ENCODE measurements at places on chromosomes 7 and 10.

DNA sequence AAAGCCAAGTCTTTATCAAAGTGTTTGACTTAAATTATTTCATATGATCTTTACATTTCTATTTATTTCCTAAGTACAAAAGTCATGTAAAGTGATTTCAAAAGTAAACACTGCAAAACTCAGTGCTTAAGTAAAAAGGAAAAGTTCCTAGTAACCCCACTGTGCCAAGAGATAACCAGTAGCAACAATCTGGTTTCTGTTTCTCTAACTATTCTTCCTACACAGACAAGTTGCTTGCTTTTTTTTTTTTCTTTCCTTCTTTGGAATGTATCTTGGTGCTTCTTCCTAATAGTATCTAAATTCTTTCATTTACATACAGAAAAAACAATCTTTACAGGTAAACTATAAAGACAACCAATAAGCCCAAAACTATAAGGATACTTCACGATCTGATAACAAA, 3.1 kb downstream of the JCAD start:
- DNase-seq = no peak

DNA sequence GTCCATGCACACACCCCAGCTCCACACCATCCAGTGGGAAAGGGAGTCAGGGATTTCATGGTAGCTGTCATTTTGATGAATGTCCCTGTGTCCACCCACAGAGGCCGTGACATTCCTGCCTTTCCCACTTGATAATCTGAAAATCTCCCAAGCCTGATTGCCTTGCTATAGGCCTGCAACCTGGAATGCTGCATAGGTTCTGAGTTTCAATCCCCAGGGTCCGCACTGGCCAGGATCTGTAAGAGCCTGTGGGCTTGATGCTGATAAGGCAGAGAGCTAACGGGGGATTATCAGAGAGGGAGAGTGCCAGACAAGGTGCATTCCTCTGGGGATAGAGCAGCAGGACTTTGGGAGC, 57.5 kb downstream of the RBM20 start:
- no peak for DNase-seq

- DNase-seq = peak; percentile 61
Observed at GRCh38 chr7:28573651-28574301, 161.5 kb downstream of the CREB5 start.

GRCh38 chr7:27189997-27190748, 5.1 kb upstream of the HOXA11 start:
- no peak for DNase-seq

- DNase-seq = no peak
Observed at GRCh38 chr10:7986851-7987250, 67.6 kb upstream of the GATA3 start.

DNA sequence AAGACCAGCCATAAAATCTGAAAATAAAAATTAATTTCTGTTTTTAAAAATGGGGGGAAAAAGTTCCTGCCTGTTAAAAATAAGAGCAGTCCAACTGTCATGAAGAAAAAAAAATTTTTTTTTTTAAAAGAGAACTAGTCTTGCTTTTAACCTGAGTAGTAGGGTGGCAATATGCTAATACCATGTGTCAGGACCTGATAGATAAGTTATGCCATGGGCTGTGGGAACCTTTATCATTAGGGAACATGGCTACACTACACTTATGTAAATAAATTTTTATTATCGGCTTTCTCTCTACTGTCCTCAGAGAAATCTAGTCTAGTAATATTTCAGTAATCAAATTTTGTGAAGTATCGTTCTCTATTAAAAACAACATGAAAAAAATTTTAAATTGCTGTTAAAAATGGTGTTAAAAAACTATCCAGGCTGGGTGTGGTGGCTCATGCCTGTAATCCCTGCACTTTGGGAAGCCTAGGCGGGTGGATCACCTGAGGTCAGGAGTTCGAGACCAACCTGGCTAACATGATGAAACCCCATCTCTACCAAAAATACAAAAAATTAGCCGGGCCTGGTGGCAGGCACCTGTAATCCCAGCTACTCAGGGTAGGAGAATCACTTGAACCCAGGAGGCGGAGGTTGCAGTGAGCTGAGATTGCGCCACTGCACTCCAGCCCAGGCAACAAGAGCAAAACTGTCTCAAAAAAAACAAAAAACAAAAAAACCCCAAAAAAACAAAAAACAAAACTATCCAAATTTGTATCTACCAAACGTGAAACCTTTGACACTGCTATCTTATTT, 20.7 kb downstream of the NT5C3A start:
- DNase-seq = no peak

DNA sequence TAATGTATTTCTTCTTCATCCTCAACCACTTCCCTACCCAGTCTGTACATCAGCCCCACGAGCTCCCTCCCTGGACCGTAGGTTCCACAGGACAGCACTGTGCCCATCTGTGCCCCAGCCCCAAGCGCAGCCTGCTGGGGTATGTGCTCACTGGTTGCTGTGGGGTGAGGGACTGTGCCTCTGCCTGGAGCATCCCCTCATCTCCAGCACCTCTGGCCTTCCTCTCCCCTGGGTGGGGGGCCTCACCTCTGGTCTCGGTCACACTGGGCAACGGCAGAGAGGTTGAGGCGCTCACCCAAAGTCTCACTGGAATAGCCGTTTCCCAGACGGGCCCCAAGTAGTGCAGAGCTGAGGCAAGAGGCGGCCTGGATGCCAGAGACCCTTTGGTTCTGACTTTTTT, 1.5 kb upstream of the PRKAR1B start:
- no peak for DNase-seq

GRCh38 chr7:142899661-142900060, 14.1 kb upstream of the TRPV6 start:
- no peak for DNase-seq

- no peak for DNase-seq
Observed at GRCh38 chr7:157021871-157022680, 11.6 kb upstream of the MNX1 start.

DNA sequence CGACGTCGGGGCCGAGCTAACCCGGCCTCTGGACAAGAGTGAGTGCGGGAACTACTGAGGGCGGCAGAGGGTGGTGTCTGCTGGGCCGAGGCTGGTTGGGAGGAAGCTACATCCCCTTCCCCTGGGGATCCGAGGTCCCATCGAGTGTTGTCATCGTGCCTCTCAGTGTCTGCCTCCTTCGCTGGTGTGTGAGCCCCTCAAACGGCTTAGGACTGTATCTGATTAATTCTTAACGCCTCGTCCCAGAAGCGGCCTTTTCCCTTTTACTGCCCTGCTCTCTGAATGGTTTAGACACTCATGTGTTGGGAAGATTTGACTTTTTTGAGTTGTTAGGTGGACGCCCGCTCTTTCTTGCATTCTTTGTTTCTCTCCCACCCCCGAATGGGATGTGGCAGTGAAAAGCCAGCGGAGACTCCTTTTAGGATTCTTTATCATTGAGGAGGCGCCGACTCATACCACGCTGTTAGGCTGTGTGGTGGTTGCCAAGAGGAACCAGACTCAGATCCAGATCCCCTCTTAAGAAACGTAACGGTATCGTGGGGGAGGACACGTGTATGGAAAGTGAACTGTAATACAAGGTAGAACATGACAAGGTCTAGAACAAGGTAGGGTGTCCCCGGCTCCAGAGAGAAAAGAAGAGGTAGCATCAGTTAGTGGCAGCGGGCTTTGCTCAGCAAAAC, 631 bp downstream of the SUPV3L1 start:
- DNase-seq = no peak

GRCh38 chr10:116665541-116666125, 44.9 kb downstream of the PNLIPRP2 start:
- no peak for DNase-seq

GRCh38 chr7:79357101-79357500, 96.4 kb downstream of the MAGI2 start:
- DNase-seq = no peak

- no peak for DNase-seq
Observed at GRCh38 chr7:45108863-45109262, 2.6 kb downstream of the TBRG4 start.

GRCh38 chr7:99648843-99649242, 31.0 kb downstream of the CYP3A5 start:
- DNase-seq = no peak

- DNase-seq = peak; percentile 23
Observed at GRCh38 chr7:2517678-2518507, 1.7 kb upstream of the LFNG start.

- no peak for DNase-seq
Observed at GRCh38 chr10:51642581-51642980, 56.8 kb downstream of the CSTF2T start.

DNA sequence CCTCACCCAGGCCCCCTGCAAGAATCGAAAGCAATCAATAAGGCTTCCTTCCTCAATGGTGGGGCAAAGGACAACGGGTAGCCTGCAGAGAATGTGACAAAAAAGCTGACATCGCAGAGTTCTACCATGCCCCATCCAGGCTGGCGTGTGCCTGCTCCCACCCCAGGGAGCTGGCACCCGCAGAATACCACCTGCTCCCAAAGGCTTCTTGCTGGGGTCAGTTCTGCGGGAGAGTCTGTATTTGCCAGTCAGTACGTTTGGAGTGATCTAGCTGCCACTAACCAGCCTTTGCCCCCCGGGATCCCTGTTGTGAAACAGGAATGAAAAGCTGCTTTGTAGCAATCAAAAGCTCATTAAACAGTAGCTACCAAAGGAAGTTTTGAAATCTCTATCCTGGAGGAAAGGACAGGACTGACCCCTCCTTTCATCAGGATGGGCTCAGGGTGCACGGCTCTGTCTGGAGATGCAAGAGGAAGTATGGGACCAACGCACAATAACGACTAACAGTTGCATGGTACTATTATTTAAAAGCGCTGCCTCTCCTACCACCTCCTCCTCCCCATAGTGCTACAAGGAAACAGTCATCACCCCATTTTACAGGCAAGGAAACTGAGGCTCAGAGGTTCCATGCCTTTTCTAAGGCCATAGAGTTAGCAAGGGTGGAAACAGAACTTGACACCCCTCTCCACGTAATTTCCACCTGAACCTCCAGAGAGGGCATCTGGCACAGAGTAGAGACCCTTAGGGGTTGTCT, 67.0 kb downstream of the FGFR2 start:
- no peak for DNase-seq

DNA sequence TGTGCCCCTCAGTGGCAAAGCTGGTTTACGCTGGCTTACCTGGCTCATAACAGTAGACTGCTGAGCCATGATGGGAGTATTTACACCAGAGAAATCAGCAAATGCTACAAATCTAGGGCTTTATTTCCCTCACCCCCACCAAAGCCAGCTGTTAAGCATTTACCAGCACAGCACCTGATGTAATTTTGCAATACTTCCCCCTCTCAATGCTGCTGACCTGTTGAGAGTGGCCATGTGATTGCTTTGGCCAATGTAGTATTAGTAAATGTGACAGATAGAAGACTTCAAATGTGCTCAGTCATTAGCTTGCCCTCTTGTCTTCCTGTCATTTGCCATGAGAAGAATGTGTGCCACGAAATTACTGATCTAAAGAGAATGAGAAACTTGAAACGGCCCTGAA, 46.6 kb downstream of the HERPUD2 start:
- DNase-seq = no peak

GRCh38 chr10:46064269-46064817, 18.3 kb upstream of the MSMB start:
- DNase-seq = no peak

- no peak for DNase-seq
Observed at GRCh38 chr7:106704000-106704840, 43.3 kb upstream of the CCDC71L start.

DNA sequence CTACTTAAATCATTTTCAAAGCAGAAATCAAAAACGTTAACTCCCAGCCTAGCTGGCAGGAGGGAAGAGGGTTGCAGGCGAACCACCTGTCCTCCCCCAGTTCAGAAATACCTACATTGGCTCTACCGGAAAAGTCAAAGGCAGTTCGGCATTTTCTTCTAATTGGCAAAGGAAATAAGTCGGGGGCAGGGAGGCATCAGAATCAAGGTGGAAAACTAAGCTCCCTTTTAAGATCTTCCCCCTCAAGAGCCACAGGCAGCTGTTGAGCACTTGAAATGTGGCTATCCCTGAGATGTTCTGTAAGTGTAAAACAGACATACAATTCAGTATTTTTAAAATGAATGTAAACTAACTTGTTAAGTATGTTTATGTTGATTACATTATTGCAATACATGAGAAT, 957 bp upstream of the ELMO1 start:
- DNase-seq = no peak

DNA sequence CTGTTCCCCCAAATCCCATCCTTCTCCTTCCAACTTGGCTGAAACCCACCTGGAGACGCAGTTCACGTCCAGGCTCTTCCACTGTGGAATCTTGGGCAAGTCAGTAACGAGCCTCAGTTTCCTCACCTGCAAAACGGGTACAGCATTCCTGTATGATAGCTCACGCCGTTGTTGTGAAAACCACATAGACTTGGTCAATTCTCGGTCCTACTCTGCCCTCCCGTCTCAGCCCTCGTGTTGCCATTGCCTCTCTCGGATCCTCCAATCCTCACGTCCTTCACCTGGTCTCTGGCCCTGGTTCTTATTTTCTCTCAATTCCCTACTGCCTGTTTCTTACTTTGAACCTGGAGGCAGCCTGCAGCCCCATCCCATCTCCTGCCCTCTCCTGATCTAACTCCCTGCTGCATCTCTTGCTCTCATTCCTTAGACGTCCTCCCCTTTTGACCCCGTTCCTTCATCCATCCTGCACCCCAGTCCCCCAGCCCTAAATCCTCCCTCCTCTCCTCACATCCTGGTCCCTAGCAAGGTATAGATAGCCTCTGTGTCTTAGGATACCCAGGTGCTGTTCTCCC, 2.0 kb upstream of the MUC12 start:
- DNase-seq = no peak

- no peak for DNase-seq
Observed at GRCh38 chr10:48996329-48996728, 56.7 kb upstream of the LRRC18 start.

DNA sequence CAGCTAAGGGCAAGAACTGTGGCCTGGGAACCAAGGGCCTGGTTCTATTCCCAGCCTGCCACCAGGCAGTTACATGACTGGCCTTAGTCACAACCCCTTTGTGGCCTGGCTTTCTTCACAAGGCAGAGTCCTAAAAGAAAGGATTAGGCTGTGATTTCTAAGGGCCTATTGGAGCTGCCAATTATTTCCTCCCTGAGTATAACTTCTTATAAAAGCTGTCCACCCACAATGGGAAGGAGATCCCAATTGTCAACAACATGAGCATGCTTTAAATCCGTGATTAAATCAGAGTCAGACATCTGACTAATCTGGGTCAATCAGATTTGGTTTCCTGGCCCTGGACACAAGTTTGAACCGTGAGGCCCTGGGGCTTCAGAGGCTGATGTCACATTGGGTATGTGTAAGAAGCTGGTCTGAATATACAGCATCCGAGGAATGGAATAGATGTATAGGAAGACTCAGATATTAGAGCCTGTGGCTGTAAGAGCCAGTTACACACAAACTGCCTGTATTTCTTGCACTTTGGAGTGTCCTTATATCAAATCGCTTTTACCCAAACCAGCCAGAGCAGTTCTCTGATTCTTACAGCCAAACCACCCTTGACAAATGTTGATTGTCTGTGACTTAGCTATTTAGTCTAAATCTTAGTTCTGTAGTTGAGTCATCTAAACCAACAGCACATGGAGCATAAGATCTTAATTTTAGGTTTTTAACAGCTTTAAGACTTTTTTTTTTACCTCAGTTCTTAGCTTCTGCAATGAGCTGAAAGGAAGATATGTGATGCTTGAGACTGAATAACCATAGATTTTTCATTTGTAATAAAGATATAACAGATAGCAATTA, 61.3 kb downstream of the ABCB4 start:
- DNase-seq = no peak

Measured in NCI-H1417 (cell line).